Glutamatergic neuron (in vitro differentiated cells): ENCODE measurements at places on chromosomes 6 and 20. TPM values are rescaled to one million over a fixed set of nuclear protein-coding genes. Genes with fewer than 3 reads are reported as not detected.

Gene MEI4
- total RNA-seq: 0.86 TPM

Gene PRR18
- total RNA-seq: not detected

Gene NPBWR2
- not detected for total RNA-seq

Gene GLP1R
- total RNA-seq: not detected

DNA sequence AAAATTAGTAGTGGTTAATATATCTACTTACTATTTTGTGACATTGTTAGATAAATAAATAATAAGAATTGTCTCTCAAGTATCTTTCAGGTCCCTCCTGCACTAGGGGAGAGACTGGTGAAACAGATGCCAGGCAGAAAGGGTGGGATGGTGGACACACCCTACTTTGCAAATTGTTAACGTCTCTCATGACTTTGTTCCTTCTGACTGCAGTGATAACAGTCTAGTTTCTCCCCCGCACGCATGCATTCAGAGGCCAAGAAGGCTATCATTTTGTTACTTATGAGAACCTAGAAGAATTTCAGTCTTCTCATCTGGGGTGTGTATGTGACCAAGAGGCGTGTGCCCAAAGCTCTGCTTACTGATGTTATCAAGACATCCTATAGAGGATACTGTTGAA lies 152.3 kb downstream of the EDN1 start:
- H3K27me3 ChIP-seq: no peaks in the 10 kb centered on the region
- peaks cover 4% of the 10 kb centered on the region for H3K4me1 ChIP-seq
- H3K36me3 ChIP-seq: no peaks in the 10 kb centered on the region

- H3K27me3 ChIP-seq: no peaks in the 10 kb centered on the region
- H3K36me3 ChIP-seq: no peaks in the 10 kb centered on the region
- DNase-seq: no peak
- no peak overlapping the region for H3K27ac ChIP-seq
These were observed 19.9 kb downstream of the RIN2 start for GRCh38 chr20:19777981-19778380.

DNA sequence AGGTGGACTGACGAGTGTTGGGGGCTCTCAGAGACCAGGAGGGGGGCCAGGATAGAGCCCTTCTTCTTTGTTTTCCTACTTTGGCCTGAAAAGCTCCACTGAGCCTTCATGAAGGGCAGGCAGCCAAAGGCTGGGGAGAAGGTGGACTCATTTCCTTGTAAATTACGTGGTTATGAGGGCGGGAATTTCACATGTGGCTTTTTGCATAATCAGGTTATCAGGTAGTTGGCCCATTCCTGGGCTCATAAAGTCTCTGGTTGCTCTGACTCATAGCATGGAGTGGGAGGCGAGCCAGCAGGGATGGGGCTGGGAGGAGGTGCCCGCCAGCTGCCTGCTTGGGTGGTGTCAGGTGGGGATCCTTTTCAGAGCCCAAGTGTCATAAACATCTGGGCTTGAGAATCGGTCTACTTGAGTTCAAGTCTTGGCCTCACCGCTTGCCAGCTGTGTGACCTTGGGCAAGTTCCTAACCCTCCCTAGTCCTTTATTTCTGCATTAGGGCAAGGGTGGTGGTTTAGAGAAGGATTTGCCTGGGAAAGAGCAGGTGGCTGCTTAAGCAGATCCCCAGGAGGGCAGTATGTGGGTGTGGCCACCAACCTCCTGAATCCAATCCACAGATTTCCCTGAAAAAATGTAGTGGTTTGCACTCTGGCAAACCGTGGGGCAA lies 26.5 kb upstream of the RNF24 start:
- H3K4me3 ChIP-seq: no peak overlapping the region
- no peaks in the 10 kb centered on the region for H3K36me3 ChIP-seq
- H3K27ac ChIP-seq: no peak overlapping the region
- DNase-seq: no peak
- peaks cover 16% of the 10 kb centered on the region for H3K4me1 ChIP-seq

- peaks cover 3% of the 10 kb centered on the region for H3K36me3 ChIP-seq
- no peaks in the 10 kb centered on the region for H3K4me1 ChIP-seq
- H3K27ac ChIP-seq: no peak overlapping the region
- no peaks in the 10 kb centered on the region for H3K27me3 ChIP-seq
- H3K4me3 ChIP-seq: no peak overlapping the region
- no peak for DNase-seq
These were observed 31.7 kb upstream of the CCR6 start for GRCh38 chr6:167091026-167091804.

- peaks cover 6% of the 10 kb centered on the region for H3K4me1 ChIP-seq
- peaks cover 32% of the 10 kb centered on the region for H3K27me3 ChIP-seq
- peak overlapping the region; percentile 92 for H3K4me3 ChIP-seq
- peak; percentile 84 for DNase-seq
- peak overlapping the region; percentile 88 for H3K27ac ChIP-seq
These were observed 37.3 kb upstream of the BTN3A2 start for GRCh38 chr6:26327450-26328264.

DNA sequence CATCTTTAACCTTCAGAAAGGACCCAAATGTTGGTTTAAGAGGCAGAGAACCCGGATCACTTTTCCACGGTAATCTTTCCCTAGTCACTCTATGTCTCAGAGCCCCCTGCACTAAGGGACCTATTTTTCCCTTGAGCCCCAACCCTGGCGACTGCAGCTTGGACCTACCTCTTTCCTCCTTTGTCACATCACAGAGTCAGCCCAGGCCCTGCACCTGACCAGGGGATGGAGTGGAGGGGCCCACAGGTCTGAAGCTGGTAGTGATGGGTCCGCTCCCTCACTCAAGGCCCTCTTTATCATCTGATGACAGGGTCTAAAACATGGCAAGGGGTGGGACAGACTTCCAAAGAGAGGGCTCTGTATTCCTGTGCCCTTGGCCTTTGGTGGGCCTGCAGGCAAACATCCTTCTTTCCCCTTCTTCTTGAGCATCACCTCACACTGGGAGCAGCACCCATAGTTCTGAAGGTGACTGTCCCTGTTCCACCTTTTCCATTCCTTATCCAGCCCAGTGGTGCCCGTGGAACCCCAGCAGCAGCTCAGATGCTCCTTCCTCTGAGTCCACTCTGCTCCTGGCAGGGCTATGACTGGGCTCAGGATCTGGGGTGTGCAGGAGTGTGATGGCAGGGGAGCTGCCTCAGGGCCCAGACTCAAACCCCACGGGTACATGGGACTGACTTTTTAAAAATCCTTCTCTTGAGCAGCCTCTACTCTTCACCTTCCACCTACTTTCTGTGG lies 6.3 kb downstream of the RAET1L start:
- peaks cover 17% of the 10 kb centered on the region for H3K27me3 ChIP-seq
- H3K36me3 ChIP-seq: no peaks in the 10 kb centered on the region
- DNase-seq: no peak
- no peak overlapping the region for H3K4me3 ChIP-seq

- H3K36me3 ChIP-seq: no peaks in the 10 kb centered on the region
- H3K27ac ChIP-seq: no peak overlapping the region
- DNase-seq: no peak
- peaks cover 23% of the 10 kb centered on the region for H3K4me1 ChIP-seq
- H3K4me3 ChIP-seq: no peak overlapping the region
These were observed 41.0 kb downstream of the STK35 start for GRCh38 chr20:2142649-2143048.

DNA sequence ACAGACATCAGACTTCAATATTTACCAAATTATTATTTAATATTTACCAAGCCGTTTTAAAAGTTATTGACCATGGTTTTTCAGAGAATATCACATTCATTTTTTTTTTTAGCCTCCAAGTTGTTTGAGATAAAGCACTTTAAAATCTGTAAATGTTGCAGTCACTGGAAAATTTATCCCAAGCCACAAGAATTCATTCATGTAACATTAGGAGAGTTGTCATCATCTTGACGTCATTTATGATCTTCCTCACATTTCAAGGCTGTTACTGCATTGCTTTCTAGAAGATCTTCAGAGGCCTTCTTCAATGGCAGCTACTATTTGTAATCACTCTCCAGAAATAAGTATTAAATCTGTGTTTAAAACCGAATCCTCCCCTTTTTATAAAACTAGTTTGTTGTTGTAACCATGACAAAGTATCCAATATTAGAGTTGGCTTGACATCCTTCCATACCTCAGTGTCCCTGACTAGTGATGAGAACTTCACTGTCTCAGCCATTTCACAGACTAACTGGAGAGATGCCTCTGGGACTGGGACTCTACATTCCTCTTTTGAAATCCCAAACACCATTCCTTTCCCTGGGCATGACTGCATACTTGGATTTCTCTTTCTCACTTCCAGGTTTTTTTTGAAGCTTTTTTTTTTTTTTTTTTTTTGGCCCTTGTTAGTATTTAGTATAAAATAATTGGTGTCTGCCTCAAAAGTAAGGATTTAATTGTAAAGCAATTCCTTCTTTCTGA lies 100.1 kb downstream of the ZFAND3 start:
- peaks cover 9% of the 10 kb centered on the region for H3K4me1 ChIP-seq
- H3K36me3 ChIP-seq: no peaks in the 10 kb centered on the region
- H3K4me3 ChIP-seq: no peak overlapping the region
- H3K27ac ChIP-seq: no peak overlapping the region
- no peaks in the 10 kb centered on the region for H3K27me3 ChIP-seq

- H3K36me3 ChIP-seq: no peaks in the 10 kb centered on the region
- no peak for DNase-seq
- H3K27me3 ChIP-seq: peaks cover 4% of the 10 kb centered on the region
- H3K4me3 ChIP-seq: peak overlapping the region; percentile 83
- H3K4me1 ChIP-seq: peaks cover 4% of the 10 kb centered on the region
These were observed 358 bp upstream of the PLTP start for GRCh38 chr20:45912344-45912682.

DNA sequence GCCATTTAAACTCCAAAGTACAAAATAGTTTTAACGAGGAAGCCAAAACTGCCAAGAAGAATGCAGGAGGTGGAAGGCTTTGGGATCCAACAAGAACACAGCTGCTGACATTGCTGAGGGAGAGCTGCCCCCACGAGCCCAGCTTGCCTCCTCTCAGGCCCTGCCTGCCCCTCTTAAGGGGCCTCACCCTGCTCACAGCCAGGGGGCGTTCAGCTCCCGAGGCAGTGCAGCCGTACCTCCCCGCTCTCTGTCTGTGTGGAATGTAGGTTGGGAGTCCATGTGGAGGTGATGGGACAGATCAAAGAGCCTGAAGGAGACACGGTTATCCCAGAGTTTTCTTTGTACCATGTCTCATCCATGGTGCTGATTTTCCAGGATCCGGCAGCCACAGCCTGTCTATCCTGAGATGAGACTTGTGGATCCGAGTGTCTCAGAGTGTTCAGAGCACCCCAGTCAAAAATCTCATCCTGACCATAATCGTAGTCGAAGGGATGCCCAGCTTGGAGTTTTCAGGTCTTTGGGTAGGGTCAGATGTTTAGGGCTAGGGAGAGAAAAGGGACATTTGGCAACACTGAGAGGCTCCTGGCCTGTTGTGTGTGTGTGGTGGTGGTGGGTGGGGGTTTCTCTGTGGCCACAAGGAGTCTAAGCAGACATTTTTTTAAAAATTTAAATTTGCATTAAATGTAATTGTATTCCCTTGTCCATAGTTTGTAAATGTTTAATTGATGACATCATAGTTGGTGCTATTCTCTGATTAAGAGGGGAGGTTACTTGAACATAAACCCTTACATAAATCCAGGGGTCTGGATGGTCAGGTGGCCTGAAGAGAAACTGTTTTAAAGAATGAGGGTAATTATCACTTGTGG lies 111.4 kb upstream of the CLDN20 start:
- H3K36me3 ChIP-seq: peaks cover 4% of the 10 kb centered on the region
- DNase-seq: peak; percentile 47
- H3K4me3 ChIP-seq: no peak overlapping the region
- H3K27ac ChIP-seq: no peak overlapping the region
- peaks cover 11% of the 10 kb centered on the region for H3K4me1 ChIP-seq

DNA sequence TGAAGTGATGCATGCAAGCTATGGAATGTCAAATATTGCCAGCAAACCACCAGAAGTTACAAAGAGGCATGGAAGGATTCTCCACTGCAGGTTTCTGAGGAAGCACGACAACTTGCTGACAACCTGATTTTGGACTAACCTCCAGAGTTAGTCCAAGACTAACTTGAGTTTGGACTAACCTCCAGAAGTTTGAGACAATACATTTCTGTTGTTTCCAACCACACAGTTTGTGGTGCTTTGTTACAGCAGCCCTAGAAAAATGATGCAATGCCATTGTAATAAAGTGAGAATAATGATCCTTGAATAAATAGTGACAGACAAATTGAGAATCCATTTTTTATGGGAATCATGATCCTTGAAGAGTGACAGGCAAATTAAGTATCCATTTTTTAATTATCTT lies 169.9 kb upstream of the HDDC2 start:
- no peaks in the 10 kb centered on the region for H3K27me3 ChIP-seq
- H3K4me1 ChIP-seq: no peaks in the 10 kb centered on the region
- H3K27ac ChIP-seq: no peak overlapping the region
- H3K4me3 ChIP-seq: no peak overlapping the region
- H3K36me3 ChIP-seq: peaks cover 8% of the 10 kb centered on the region
